Central memory CD4-positive, alpha-beta T cell (primary cell): ENCODE measurements at places on chromosomes 6 and 20.

DNA sequence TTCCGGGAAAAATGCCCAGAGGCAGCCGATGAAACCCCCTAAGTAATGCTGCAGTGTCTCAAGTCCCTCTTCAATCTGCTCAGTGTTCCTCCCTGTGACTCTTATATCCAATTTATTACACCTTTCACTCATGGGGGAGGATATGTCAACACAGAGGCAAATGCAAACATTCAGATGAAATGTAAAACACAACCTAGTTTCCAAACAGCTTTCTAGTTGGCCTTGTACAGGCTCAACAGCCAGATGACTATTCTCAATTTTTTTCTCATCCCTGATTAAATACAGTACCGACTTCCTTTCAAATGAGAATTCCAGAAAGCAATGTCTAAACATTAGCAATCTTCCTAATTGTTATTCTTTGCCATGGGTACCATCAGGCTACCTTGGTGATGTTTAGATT, 65.0 kb downstream of the BLOC1S5 start:
- DNase-seq: no peak

DNA sequence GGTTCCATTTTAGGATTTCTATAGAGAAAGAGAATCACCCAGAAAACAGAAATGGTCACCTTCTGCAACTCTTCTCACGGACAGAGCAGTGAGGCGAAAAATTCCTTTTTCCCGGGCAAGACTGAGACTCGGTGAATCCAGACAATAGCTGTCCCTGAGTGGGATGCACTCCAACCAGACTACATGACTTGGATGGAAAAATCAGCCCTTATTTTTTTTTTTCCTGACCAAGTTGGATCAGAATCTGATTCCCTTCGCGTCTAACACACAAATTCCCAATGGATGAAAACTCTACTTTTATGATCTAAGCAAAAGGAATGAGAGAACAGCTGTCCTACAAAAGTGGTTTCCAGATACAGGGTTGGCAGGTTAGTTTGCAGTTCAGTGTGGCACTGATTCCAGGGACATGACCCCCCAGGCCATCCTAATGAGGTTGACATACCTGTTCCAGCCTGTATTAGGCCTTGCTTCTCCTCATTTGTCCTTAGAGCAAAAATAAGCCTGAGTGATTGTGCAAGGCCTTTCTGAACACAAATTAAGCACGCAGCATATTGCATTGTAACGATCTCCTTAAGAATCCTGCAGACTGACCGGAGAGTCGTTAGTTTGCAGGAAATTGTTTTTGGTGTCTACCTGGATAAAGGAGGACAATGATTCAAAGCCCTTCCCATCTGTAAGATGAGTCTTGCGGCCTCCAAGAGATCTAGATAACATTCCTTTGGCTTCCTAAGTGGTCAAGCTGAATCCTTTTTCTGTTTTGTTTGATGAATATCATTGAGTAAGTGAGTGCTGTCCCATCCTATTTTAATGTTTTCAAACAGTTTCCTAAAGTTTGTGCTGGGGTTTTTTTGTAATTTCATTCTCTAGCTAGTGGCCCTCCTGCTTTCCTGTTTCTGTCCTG, 1.5 kb upstream of the NEDD9 start:
- no peak for DNase-seq

GRCh38 chr6:158758451-158758860, 60.7 kb downstream of the EZR start:
- DNase-seq: no peak

GRCh38 chr6:134619077-134619476, 301.2 kb upstream of the SGK1 start:
- no peak for DNase-seq

GRCh38 chr20:20181322-20181721, 129.0 kb downstream of the CFAP61 start:
- DNase-seq: no peak

- DNase-seq: no peak
Observed at GRCh38 chr20:18066421-18067333, 9.0 kb upstream of the OVOL2 start.

GRCh38 chr6:38404355-38404754, 235.4 kb downstream of the BTBD9 start:
- DNase-seq: no peak

DNA sequence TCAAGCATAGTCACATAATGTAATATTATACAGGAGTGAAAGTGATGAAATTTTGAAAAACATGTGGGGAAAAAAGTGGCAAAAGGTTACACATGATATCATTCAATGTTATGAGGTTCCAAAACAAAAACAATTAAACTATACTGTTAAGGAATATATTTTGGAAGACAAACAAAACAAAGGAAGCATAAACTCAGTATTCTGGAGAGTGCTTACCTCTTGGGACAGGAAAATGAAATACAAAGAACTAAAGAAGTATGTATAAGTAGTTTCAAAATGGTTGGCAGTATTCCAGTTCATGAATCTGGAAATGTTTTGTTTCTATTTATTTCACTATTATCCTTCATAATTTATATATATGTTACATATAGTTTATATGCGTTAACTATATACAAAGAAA, 213.5 kb downstream of the MOXD1 start:
- DNase-seq: no peak

DNA sequence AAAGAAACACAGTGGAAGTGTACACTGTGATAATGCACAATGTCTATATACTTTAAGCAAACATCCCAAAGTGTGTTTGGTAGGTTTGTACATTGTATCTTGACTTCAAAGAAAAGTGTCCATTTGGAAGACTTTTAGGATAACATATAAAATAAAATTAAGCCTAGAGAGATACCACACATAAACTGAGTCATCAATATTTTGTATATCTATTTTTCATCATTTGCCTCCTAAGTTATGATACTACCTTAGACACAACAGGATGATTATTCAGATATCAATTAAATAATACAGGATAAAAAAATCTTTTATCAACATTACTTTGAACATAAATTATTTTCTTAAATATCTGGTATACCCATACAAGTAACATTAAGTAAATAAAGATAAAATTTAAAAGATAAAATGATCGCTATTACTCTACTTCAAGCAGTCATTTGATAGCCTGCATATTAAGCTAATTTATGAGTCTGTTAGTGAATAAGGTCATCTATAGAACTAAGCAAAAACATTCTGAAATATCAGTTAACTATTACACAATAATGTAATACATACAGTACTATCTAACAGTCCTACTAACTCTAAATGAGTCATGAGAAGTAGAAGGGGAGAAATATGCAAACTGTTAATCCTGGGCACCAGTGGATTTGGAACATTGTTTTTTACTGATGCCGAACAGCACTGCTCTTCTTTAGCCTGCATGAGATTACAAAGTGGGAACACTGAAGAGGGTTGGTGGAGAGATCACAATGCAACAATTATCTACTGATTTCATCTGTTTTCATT, 158.4 kb upstream of the SIM1 start:
- no peak for DNase-seq

DNA sequence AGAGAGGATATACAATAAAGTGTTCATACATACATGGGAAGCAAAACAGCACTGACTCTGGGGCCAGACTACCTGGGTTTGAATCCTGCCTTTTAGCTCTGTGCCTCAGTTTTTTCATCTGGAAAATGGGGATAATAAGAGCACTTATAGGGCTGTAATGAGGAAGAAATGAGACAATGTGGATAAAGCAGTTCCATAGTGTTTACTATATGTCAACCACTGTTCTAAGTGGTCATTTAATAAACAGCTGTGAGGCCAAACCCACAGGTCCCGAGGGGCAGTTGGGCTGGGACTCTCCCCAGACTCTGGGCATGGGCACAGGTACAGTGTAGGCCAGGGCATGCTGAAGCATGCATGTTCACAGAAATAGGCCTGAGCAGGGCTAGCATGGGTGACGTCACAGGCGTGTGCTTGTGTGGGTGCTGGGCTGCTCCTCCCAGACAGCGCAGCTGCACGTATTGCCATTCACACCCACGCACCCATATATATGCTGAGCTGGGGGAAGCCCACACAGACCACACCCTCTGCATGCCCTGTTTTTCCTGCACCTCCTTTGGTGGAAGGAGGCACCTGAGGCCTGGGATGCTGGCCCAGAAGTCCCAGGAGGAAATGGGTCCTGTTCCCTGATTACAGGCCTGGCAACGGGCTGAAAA, 3.5 kb upstream of the PLCG1 start:
- DNase-seq: peak; percentile 58

DNA sequence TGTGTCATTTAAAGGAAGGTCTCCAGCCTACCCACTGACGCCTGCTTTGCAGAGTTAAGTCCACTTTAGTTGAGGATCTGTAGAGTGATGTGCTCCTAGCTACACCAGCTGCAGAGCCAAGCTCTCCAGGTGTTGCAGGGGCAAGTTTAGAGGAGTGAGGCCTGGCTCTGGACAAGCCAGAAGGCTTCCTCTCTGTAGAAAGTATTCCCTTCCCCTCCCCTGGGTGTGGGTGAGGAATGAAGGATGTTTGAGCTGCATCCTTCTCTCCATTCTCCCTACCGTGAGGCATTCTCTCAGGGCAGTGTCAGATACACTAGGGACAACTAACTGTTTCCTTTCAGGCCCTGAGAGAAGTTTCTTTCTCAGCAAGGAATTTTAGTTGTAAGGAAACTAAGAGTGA, 66.5 kb downstream of the ELOVL5 start:
- no peak for DNase-seq

GRCh38 chr6:38192011-38192410, 372.5 kb downstream of the ZFAND3 start:
- DNase-seq: no peak

DNA sequence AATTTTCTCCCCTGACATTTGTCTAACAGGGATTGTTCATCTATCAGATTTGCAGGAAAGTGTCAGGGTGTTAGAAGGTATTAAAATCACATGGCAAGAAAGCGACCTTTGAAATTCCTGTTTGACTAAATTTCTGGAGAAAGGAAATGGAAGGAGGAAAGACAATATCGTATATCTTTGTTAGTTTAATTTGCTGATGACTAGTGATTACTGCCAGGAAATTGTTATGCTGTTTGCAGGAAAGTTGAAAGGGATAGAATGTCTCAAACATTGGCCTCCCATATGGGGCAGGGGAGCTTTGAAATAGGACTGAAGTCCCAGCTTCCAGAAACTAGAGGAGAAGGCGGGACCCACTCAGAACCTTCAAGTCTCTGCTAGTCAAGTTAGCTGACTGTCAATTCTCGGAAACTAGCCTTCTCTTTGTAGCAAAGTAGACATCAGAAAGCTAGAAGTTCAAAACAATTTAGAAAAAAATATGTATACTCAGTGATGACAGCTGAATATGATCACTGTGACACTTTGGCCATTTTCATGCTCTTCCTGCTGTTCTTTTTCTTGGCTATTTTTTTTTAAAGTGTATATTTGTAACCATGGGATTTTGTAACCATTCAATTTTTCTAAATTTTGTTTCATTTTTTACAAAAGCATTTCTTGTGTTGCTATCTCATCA, 53.4 kb upstream of the RALGAPA2 start:
- no peak for DNase-seq

DNA sequence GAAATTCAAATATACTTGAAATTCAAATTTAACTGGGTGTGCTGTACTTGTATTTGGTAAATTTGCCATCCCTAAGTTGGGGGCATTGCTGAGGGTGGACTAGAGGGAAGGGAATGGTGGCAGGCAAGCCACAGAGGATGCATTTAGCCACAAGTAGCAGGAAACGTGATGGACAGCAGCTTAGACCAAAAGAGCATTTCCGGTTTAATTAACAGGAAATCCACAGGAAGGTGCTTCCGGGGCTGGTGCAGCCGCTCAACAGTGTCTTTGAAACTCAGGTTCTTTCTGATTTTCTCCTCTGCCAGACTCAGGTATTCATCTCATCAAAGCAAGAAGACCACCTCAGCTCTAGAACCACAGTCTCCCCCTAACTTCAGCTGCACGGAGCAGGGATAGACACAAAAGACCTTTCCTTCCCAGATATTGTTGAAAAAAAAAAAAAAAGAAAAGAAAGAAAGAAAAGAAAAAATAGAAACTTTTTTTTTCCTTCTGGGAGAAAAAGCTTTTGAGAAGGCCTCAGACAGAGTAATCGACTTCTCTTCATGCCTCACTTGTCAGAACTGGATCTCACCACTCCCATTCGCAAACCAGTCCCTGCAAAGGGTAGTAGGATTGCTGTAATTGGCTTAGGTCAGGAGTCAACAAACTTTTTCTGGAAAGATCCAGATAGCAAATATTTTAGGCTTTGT, 8.0 kb upstream of the BCAS1 start:
- no peak for DNase-seq

DNA sequence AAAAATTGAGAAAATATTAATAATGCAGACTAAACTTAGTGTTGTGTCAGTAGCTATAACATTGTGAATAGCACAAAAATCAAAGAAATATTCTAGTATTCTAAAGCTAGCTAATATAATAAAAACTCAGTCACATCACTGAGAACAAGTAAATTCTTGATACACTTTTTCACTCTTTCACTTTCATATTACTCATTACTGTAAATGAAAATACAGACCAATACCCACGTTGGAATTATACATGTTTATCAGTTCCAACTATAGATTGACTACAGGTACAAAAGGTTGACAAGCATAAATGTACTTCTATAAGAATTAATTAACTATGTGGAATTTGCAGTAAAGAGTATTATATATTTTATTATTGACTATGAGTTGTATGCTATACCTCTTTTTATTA, 1043.4 kb upstream of the FLRT3 start:
- no peak for DNase-seq

GRCh38 chr6:151380848-151381205, 10.5 kb downstream of the ZBTB2 start:
- DNase-seq: no peak

DNA sequence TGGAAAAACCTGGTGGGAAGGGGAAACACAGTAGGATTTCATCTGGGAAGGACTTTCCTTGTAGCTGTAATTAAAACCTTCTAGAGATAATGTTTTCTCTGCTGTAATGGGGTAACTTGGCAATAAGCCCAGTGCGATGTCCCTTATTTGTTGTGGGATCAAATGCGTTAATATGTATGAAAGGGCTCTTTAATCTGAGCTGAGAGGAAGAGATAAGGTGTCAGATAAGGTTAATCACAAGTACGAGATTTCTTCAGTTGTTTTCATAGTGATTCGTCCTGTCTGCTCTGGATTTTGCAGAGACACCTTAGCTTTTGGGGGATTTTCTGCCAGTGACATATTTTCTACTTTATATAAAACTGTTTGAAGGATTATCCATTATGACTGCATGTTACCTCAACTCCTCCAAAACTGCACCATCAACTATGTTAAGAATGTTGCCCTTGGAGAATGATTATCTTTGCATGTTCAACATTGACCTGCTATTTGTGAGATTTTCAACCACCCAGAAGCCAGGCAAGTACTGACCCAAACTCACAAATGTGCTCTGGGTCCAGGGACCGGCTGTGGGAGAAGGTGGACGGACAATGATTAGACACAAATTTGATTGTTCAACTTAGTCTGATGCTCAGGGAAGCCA, 21.2 kb upstream of the ELOVL5 start:
- no peak for DNase-seq

- DNase-seq: no peak
Observed at GRCh38 chr6:16704401-16705045, 56.7 kb downstream of the ATXN1 start.

DNA sequence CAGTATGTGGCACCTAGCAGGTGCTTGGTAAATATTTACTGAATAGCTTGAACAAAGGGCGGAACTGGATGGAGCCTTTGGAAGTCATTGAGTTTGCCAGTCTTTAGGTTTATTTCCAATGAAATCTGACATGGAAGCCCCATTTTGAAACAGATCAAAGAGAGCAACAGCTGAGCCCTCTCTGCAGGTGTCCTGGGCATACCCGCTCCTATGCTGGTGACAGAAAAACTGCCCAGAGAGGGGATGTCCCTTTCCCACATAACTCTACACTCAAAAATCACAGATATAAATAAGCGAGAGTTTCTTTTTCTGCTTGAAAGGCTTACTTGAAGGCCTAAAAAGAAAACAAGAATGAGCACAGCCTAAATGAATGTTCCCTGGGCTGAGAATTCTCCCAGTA, 53.0 kb upstream of the RALY start:
- no peak for DNase-seq

GRCh38 chr6:16078064-16078463, 50.8 kb upstream of the MYLIP start:
- DNase-seq: no peak
